Caki2 (cell line): ENCODE measurements at places on chromosomes 7 and 10. TPM values are rescaled to one million over a fixed set of nuclear protein-coding genes. Genes with fewer than 3 reads are reported as not detected.
A peak's percentile ranks its signal among the peaks of the same experiment; 100 is the strongest.

DNA sequence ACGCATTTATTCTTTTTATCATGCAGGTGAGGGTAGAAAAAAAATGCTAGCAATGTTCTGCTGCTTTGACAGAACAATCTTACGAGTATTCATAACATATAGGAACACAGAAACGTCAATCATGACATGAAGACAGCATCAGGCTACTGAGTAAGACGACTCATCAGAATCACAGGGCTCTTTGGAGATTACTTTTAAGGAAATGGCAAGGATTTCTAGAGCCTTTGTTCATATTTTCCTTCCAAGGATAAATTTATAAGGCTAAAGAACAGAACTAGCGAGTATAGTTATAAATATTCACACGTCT is 39.8 kb upstream of the DNAJC1 start:
- peak; percentile 21 for DNase-seq

DNA sequence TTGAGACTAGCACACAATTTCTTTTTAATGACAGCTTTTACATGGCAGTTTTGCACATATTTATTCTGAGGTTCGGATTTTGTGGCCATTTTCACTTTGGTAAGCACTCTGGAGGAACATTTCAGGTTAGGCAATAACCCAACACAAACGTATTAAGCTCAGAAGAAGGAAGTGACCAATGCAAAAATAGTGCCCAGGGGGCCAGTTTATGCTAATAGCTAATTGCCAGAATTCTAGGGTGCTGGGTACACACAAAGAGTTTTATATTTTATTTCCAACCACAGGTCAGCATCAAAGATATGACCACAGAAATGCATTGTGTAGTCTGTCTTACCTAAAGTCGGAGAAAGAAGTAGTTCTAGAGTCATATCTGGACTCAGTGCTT is 8.4 kb upstream of the AGR2 start:
- no peak for DNase-seq

The AMPH gene
- not detected in 2 replicates for total RNA-seq

DNA sequence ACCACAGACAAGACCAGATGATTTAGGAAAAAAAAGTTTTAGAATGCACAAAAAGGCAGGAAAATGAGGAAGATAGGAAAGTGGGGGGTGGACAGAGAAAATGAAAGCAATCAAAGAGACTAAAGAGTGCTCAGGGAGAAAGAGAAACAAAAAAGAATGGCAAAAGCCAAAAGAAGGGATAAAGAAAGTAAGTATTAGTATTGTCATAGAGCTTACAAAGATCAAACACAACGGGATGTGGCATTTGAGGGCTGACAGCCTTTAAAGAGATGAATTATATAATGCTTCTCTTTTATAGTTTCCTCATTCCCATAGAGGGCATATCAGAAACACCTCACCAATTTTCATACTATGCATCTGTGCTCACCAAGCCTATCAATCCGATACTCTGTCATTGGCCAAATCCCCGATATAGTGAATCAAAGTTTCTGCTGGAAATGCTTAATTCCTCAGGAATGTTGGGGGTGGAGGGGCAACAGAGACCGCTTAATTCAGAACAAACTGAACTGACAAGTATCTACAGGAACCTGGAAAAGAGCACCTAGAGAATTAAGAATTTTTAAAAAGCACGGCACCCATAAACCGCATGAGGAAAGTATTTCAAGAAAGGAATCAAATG is 2.7 kb downstream of the COG5 start:
- DNase-seq = no peak

GRCh38 chr7:74083928-74084721 is 521 bp downstream of the LIMK1 start:
- DNase-seq = peak; percentile 32

GRCh38 chr10:58733436-58733835 is 220.8 kb downstream of the BICC1 start:
- no peak for DNase-seq

The WASL gene
- 3.9 and 4.1 TPM in 2 replicates for total RNA-seq

The MSMB gene
- not detected in 2 replicates for total RNA-seq

DNA sequence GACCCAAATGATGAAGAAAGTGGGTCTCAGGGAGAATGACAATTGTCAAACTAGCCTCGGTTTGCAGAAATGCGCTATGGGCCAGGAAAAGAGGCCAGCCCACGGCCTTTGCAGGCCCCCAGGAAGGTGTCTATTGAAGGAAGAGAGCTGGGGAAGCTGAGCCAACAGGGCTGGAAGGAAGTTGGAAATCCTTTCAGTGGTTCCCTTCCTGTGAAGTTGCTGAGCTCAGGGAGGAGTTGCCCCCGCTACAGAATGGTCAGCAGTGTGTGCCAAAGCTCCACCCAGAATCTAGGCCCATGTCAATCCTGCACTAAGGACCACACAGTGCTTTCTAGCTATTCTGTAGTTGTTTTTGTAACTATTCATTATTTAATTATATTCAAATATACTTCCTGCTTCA is 91.6 kb upstream of the ANLN start:
- DNase-seq = no peak

GRCh38 chr7:154996101-154996500 is 6.8 kb downstream of the PAXIP1 start:
- no peak for DNase-seq

GRCh38 chr7:13984831-13985685 is 4.4 kb downstream of the ETV1 start:
- DNase-seq = no peak

DNA sequence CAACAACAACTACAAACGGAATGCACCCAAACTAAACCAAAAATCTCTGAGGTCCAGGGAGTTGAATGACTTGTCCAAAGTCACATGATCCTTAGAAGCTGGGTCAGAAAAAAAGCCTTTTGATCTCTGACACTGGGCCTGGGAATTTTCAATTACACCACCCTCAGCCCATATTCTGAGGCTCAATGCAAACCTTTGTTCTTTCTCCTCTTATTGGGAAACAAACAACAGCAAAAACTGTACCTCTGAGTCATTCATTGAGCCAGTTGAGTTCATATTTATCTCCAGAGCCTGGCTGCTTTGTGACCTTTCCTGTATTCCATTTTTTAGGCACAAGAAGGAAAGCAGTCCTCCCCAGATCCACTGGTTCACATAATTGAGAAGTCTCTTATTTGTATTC is 51.2 kb upstream of the SORCS1 start:
- DNase-seq = no peak

GRCh38 chr7:89023877-89024276 is 228.3 kb upstream of the TEX47 start:
- DNase-seq = no peak

DNA sequence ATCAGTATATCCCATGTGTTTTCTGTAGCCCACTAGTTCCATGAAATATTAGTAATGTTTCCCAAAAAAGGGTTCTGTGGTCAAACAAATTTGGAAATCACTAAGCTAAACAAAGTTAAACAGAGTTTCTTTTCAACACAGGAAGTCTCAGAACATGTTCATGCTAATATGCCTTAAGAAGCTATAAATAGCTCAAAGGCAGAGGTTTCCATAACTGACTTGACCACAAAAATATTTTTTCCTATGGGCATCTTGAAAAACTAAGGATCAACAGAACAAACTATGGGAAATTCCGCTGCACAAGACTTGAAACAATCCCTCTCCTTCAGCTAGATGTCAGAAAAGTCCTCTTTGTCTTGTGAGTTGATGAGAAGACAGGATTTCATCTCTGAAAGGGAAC is 59.7 kb downstream of the SEM1 start:
- no peak for DNase-seq

The ABCB4 gene
- total RNA-seq = 0.03 TPM in 1 of 2 replicates, not detected in the other
